NCI-H524 treated with DMSO at 0.1 percent for 48 hours (cell line): ENCODE measurements at places on chromosomes 4 and X.
A peak's percentile ranks its signal among the peaks of the same experiment; 100 is the strongest.

DNA sequence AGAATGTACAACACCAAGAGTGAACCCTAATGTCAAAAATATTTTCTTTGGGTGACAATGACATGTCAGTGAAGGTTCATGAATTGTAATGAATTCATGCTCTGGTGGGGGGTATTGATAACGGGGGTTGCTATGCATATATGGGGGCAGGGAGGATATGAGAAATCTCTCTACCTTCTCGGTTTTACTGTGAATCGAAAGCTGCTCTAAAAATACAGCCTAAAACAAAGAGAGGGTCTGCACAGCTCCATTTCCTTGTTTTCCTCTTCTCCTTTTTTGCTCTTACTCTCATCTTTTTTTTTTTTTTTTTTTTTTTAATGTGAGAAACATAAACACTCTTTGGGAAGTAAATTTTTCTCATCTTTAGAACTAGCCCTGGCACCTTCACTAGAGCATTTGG lies 85.8 kb downstream of the DCTD start:
- no peak for DNase-seq

- DNase-seq = peak; percentile 91
Measured at GRCh38 chrX:17635231-17635630, 102.1 kb upstream of the SCML1 start.

- DNase-seq = no peak
Measured at GRCh38 chr4:108889696-108890483, 127.0 kb upstream of the ETNPPL start.

GRCh38 chrX:25204182-25204581 lies 188.4 kb upstream of the ARX start:
- DNase-seq = no peak

- DNase-seq = no peak
Measured at GRCh38 chr4:126756050-126756829, 876.5 kb upstream of the INTU start.

- no peak for DNase-seq
Measured at GRCh38 chr4:177405508-177405907, 36.7 kb downstream of the AGA start.
